ENCODE measurements at places on chromosomes 3 and 15. TPM values are rescaled to one million over a fixed set of nuclear protein-coding genes. Genes with fewer than 3 reads are reported as not detected.

GRCh38 chr3:120182613-120183511 is 88.6 kb upstream of the GSK3B start:
- DNase-seq: no peak

DNA sequence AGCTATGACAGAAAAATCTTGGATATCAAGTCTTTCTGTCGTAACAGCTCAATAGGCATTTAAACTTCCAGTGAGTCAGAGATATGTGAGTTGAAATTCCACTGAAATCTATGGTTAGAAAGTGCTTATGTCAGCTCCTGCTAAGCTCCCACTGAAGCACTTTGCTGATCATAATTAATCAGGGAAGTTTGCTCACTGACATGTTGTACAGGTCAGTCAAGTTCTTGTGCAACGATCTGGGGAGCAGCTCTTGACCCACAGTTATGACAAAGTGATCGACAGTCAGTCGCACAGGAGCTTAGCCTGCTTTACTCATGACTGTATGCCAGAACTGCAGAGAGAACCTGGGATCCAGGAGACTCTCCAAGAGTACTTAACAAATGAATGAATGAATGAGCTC is 453.5 kb downstream of the SOX2 start:
- no peak for DNase-seq

DNA sequence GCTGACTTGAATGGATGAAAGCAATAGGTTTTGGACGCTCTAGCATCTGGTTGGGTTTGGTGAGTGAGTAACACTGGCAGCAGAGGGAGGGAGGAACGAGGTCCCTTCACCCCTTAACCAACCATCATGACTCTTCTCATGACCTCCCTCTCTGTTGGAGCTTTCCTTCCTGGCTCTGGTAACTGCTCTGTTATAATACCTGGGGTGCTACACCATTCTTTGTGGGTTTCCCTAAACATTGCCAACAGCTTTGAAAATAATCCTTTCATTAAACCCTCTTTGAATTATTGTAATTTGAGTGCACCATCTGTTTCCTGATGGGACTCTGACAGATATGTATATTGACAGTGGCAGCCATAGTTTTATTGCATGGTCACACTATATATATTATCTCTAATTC is 146.2 kb upstream of the PTPRG start:
- no peak for DNase-seq

The GOLGA8T gene
- not detected for total RNA-seq

The DPPA2 gene
- not detected for total RNA-seq

The PAK6 gene
- 11.8 TPM for total RNA-seq

The CASR gene
- total RNA-seq: not detected
